ENCODE measurements at places on chromosomes 11 and 22.

- no peaks in the 10 kb centered on the region for H3K4me1 ChIP-seq
- H3K27ac ChIP-seq = no peak overlapping the region
- H3K27me3 ChIP-seq = peaks cover 2% of the 10 kb centered on the region
- H3K36me3 ChIP-seq = no peaks in the 10 kb centered on the region
- DNase-seq = no peak
Observed at GRCh38 chr11:36073411-36074203, 129.7 kb downstream of the LDLRAD3 start.

GRCh38 chr11:91776655-91777054, 448.0 kb upstream of the FAT3 start:
- H3K36me3 ChIP-seq = no peaks in the 10 kb centered on the region
- H3K4me3 ChIP-seq = no peak overlapping the region
- no peaks in the 10 kb centered on the region for H3K27me3 ChIP-seq
- no peaks in the 10 kb centered on the region for H3K4me1 ChIP-seq
- no peak for DNase-seq

DNA sequence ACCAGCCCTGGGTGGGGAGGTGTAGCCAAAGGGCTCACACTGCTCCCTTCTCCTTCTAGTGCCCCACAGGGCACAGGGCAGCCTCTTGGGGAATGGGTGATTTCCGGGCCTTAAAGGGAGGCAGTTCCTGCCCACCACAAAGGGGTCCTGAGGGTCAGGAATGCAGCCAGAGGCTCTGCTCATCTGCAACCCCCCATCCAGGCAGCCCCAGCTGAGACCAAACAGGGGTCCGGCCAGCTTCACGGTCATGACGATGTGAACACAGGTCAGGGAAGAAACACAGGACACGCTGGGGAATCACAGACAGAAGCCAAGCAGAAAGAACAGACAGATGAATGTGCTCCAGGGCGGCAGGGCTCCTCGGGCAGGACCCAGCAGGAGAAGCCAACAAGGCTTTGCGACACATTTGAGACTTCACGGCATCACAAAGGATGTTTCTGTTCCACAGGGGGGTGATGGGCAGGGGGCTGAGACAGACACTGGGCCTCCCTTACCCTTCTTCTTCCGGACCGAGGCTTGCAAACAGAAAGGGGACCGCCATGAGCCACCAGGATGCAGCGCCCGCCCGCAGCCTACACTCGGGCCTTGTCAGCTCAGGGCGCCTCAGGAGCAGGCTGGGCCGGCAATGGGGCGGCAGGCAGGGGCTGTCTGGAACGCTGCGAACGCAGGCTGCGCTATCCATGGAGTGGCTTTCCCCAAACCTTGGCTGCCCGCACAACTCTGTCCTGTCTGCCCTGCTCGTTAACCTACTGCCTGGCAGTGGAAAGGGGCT, 101.9 kb downstream of the CTTN start:
- H3K27ac ChIP-seq = no peak overlapping the region

DNA sequence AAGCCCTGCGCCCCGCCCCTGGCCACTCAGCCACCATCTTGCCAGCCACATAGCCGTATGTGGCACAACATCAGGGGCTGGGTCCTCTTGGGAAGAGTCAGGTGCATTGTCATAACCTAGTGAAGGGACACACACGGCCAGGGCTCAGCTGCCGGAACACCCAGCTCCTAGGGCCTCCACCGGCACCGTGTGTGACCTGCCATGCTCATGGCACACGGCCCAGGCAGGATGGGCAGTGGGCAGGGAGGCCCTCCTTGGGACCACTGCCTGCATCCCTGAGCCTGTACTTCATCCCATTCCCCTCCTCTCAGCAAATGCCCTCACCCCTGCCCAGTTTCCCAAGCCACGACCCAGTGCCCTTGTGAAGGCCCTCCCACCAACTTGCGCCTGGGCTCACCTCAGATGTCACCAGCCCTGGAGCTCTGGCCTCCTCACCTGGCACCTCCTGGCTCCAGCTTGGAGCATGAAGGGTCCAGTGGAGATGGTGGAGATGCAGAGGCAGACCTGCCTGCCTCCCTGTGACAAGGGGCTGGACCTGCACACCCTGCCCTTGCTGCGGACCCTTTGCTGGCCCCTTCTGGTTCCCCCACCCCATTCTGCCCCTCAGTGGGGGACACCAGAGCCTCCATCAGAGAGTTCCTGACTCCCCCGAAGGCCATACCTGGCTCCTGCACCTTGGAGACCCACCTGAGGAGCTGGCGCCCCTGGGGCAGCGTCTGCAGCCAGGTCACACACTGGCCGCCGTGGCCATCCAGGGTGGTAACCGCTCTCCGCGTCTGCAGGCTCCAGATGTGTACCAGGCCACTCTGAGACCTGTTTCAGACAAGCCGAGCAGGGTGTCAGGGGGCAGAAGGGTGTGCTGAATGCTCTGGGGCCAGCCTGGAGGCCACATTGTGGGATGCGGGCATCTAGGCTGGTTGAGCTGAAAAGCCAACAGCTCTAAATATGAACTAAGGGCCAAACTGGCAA, 34.5 kb downstream of the GNB1L start:
- no peaks in the 10 kb centered on the region for H3K27me3 ChIP-seq
- no peak overlapping the region for H3K4me3 ChIP-seq

- no peak overlapping the region for H3K27ac ChIP-seq
- no peak overlapping the region for H3K4me3 ChIP-seq
- DNase-seq = no peak
- no peaks in the 10 kb centered on the region for H3K4me1 ChIP-seq
- no peaks in the 10 kb centered on the region for H3K36me3 ChIP-seq
Observed at GRCh38 chr11:68677432-68677831, 6.9 kb upstream of the GAL start.

GRCh38 chr11:64764040-64764611, 4.4 kb upstream of the PYGM start:
- H3K36me3 ChIP-seq = peaks cover 41% of the 10 kb centered on the region
- no peaks in the 10 kb centered on the region for H3K27me3 ChIP-seq
- peak overlapping the region; percentile 88 for H3K27ac ChIP-seq
- DNase-seq = peak; percentile 74

- peaks cover 17% of the 10 kb centered on the region for H3K4me1 ChIP-seq
- H3K36me3 ChIP-seq = peaks cover 20% of the 10 kb centered on the region
- no peak for DNase-seq
- H3K27ac ChIP-seq = no peak overlapping the region
- no peaks in the 10 kb centered on the region for H3K27me3 ChIP-seq
- no peak overlapping the region for H3K4me3 ChIP-seq
Observed at GRCh38 chr22:30127749-30128166, 47.5 kb downstream of the HORMAD2 start.

- H3K27me3 ChIP-seq = peaks cover 6% of the 10 kb centered on the region
- no peak for DNase-seq
- no peak overlapping the region for H3K4me3 ChIP-seq
- H3K4me1 ChIP-seq = peaks cover 2% of the 10 kb centered on the region
Observed at GRCh38 chr11:126514061-126514693, 158.7 kb downstream of the ST3GAL4 start.

DNA sequence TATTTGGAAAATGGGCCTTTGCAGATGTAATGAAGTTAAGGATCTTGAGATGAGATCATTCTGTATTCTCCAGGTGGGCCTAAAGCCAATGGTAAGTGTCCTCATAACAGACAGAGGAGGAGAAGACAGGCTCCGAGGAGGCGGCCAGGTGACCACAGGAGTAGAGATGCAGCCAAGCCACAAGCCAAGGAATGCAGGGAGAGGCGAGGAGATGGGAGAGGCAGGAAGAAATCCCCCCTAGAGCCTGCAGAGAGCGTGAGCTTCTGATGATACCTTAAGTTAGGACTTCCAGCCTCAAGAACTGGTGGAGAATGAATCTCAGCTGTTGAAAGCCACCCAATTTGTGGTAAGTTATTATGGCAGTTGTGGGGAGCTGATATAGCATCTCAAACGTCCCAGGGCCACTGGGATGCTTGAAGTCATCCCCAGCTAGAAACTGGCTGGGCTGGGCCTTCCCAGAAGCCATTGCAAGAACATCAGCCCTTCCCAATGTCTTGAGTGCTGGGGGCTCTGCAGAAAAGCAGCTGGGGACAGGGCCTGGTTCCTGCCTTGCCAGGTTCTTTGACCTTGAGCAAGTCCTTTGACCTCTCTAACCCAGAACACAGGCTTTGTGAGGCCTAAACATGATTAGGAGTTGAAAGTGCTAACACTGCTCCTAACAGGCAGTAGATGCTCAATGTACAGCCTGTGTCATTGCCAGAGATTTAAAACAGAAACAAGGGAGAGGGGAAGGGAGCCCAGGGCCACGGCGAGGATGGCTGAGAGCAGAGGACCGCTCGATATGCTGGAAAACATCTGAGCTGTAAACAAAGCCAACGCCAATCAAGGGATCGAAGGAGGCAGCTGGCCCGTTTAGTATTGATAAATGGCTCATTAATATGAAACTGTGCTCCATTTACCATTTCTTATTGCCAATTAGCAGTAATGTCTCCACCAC, 632.3 kb downstream of the TBC1D22A start:
- H3K4me3 ChIP-seq = no peak overlapping the region
- H3K27me3 ChIP-seq = no peaks in the 10 kb centered on the region
- H3K27ac ChIP-seq = no peak overlapping the region
- no peaks in the 10 kb centered on the region for H3K4me1 ChIP-seq

DNA sequence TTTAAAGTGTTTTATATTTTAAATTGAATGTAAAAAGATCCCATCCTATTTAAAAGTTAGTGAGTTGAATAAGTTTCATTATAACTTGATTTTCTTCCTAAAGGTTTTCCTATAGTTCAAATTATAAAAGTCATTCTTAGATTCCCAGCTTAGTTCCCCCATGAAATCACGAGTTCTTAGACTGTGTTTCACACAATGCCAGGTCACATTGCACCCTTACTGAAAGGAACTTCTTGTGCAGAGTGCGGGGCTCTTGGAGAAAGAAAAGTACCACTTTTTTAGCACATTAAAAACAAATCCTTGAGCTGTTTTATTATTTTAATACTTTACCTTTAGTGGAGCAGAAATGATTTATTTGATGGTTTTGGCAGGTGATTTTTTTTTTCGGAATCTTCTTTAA, 15.6 kb downstream of the GRAP2 start:
- DNase-seq = no peak
- peak overlapping the region; percentile 99 for H3K4me3 ChIP-seq
- H3K36me3 ChIP-seq = peaks cover 49% of the 10 kb centered on the region
- peak overlapping the region; percentile 96 for H3K27ac ChIP-seq
- H3K27me3 ChIP-seq = no peaks in the 10 kb centered on the region
- peaks cover 85% of the 10 kb centered on the region for H3K4me1 ChIP-seq

DNA sequence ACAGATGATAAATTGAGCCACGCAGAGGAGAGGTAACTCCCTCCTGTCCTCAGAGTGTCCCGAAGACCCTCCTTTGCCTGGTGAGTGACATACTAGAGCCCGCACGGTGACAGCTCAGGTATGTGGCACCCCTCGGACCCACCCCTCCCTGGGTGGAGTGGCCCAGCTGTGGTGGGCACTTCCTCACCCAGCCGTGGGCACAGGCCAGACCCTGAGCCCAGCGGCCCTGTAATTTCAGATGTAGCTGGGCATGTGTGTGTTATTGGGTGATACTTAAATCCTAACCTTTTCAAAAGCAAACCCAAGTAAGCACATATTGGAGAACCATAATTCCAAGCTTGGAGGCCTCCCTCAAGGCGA, 93.2 kb downstream of the WNT7B start:
- peaks cover 32% of the 10 kb centered on the region for H3K27me3 ChIP-seq
- H3K4me3 ChIP-seq = no peak overlapping the region
- no peak for DNase-seq
- no peaks in the 10 kb centered on the region for H3K36me3 ChIP-seq
- H3K4me1 ChIP-seq = no peaks in the 10 kb centered on the region
- no peak overlapping the region for H3K27ac ChIP-seq

GRCh38 chr11:76702336-76703128, 32.0 kb upstream of the LRRC32 start:
- peaks cover 20% of the 10 kb centered on the region for H3K27me3 ChIP-seq
- H3K36me3 ChIP-seq = no peaks in the 10 kb centered on the region
- H3K4me1 ChIP-seq = peaks cover 2% of the 10 kb centered on the region
- no peak for DNase-seq
- H3K4me3 ChIP-seq = no peak overlapping the region

DNA sequence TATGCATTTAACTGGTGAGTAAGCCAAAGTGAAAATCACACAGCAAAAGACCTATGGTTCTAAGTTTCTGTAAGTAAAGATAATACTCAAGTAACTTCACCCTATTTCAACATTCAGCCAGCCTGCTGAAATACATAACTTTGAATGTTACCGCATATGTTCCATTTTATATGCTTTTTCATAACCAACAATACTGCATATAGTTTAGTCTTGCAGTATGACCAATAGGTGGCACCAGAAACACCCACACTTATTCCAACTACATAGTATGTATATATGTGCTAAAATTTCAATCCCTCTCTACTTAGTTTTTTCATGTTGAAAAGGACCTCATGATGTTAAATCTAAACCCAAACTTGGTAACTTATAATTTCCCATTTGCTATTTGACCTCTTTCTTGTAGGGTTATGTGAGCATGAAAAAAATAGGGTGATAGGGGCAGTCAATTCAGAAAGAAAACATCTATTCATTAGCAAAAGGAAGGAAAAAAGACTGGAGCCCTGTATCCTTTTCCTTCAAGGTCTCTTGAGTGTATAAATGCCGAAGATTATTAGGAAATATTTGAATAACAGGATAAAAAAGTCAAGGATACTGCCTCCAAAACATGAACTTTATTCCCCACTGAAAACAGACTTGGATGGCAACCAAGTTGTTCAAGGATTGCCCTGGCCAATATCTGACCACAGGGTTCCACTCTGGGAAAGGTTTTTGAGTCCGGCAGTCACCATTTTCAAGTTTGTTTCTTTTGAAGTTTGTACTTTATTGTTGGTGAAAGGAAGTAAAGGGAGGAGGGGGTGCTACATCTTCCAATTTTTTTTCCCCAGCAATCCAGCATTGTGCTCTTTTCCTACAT, 23.8 kb upstream of the FZD4 start:
- H3K4me1 ChIP-seq = no peaks in the 10 kb centered on the region
- H3K36me3 ChIP-seq = no peaks in the 10 kb centered on the region
- DNase-seq = no peak
- no peak overlapping the region for H3K27ac ChIP-seq
- peaks cover 2% of the 10 kb centered on the region for H3K27me3 ChIP-seq

GRCh38 chr11:70305501-70305900, 35.0 kb downstream of the PPFIA1 start:
- H3K36me3 ChIP-seq = peaks cover 8% of the 10 kb centered on the region
- no peak overlapping the region for H3K4me3 ChIP-seq
- H3K27me3 ChIP-seq = no peaks in the 10 kb centered on the region
- DNase-seq = no peak
- no peak overlapping the region for H3K27ac ChIP-seq

All from activated naive CD8-positive, alpha-beta T cell treated with anti-CD3 and anti-CD28 coated beads, Interleukin-2, amount 10 ng/mL, durations not matched to agents 7 days and 5 days (primary cell).